ENCODE measurements at places on chromosomes 7 and 10.
A peak's percentile ranks its signal among the peaks of the same experiment; 100 is the strongest.

DNA sequence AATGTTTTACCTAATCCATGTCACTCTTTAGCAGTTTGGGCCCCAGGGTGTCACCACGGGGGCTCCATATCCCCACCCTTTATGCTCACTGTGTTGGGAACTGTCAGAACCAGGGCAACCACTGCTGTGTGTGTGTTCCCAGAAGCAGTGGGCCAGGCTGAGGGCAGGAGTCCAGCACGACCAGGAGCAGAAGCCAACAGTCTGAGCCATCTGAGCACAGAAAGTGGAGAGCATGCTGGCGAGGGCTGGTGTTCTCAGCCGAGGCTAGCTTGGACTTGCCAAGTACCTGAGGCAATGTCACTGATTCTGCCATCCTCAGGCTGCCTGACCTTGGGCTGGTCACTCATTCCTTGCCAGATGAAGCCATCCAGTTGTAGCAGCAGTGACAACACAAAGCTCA lies 285.0 kb downstream of the BMPER start:
- DNase-seq: no peak

GRCh38 chr7:120785095-120785494 lies 72.8 kb downstream of the TSPAN12 start:
- no peak for DNase-seq

DNA sequence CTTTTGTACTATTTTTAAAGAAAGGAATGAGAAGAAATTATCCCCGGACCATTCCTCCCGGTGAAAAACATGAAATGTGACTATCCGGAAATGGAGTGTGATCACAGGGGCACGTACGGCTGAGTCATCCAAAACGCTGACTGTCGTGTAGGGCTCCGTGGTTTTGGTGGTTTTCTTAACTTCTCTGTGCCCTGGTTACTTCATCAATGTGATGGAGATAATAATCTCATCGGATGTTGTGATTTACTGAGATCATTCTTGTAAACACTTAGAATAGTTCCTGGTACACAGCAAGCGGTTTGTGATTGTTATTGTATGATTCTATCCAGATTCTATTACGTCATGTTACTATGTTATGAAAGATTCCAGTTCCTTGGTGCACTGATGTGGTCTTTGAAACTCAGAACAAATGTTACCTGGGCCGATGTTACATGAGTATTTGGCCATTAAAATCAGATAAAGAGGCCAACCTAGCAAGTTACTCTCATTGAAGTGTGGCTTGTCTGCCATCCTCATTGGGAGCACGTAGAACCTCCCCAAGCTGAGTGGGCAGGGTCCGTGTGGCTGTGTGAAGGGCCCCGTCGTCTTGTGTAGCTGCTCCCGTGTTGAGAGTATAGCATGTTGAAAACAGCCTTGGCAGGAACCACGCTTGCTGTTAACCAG lies 99.5 kb downstream of the CAMK1D start:
- no peak for DNase-seq

- DNase-seq: no peak
Measured at GRCh38 chr7:149334219-149334618, 72.2 kb downstream of the ZNF783 start.

DNA sequence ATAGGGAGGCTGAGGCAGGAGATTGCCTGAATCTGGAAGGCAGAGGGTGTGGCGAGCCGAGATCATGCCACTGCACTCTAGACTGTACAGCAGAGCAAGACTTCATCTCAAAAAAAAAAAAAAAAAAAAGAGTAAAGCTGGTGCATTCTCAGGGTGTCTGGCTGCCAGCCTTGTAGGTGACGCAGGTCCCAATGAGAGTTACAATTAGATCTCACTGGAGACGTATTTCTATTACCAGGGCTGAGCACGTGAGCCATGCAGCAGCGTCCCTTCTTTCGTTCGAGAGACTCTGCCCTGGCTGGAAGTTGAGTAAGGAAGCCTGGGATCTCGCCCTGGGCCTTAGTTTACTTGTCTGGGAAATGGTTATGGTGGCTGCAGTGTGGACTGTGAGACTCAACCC lies 22.4 kb upstream of the ZMIZ1 start:
- DNase-seq: no peak

DNA sequence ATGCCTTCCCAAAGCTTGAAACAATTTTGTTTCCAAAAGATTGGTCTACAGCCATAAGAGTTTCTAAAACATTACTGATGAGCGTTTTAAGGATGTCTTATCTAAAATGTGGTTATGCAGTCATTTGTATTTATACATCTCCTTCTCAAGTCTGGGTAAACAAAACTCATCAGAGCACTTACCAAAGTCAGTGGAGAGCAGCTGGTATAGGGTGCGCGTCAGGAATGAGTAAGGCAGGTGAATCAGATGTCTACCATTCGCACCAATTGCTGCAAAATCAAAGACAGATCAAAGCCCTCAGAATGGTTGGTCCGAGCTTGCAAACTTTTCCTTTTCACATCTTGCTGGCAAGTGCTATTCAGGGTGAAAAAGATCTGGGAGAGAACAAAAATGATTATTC lies 65.6 kb upstream of the FAM171A1 start:
- no peak for DNase-seq

DNA sequence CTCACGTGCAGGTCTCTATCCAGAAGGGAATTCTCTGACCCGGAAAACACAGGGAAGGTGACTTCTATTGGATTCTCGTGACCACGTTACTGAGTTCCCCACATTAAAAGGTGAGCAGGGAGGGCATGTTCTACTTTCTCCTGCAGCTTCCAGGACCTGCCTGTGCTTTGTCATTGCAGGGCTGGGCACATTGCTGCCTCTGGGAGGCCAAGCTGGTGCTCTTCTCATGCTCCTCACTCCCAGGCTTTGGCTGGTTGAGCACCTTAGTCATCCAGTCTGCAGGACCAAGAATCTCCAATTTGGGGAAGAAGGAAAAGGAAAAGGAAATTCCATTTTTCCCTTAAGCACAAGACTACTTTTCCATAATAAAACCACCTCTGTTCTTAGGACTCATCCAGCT lies 86.5 kb upstream of the TMEM72 start:
- DNase-seq: peak; percentile 9

DNA sequence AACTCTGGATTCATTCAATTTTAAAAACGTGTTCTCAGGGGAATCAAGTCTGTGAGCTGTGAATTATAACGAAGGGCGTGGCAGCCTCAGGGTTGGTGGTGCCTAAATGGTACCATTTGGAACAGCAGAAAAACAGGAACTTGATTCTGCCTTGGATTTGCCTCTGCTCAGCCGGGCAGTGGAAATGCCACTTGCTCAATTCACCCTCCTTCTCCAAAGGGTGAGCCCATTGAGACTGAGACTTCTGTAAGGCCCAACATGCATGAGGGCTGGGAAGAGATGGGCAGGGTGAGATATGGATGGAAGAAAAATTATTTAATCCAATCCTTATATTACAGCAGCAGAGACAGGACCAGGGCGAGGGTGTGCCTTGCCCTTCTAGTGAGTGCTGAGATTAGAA lies 107.1 kb upstream of the HABP2 start:
- no peak for DNase-seq

DNA sequence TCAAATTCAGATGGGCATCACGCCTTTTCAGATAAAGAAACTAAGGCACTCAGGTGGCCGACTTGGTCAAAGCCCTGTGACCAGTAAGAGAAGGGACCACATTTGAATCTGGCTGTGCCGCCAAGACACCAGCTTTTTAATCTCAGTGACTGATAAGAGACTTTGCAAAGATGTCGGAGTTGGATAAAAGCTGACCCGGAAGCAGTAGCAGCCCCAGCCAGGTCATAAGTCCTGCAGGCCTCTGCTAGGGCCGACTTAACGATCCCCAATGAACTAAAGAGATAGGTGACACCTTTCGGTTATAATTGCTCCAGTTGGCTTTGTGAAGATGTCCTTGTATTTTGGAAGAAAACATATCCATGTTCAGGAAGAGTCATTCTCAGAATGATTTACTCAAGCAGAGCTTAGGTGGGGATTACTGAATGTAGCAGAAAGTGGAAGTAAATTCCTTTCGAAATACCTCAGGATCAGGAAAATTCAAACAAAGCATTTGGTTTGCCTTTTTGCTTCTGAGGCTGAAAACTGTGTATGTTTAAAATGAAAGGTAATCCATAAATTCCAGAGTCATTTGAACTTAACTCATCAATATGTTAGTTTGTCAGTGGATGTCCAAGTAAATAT lies 164.2 kb upstream of the PITRM1 start:
- no peak for DNase-seq

DNA sequence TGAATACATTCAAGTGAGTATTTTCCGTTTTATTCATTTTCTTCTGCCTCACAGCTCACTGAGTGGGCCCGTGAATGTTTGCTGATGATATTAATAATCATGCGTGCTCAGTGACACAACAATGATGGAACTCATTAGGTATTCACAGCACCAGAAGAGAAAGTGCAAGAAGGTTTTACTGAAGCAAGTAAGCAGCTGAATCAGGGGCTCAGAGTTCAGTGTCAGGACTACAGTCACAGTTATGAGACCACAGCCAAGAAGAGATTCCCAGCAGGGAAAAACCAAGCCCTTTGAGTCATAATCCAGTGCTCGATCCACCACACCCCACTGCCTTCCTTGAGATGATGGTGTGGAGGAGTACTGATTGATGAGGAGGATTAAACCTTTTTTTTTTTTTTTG lies 247.4 kb downstream of the KIAA1217 start:
- no peak for DNase-seq

GRCh38 chr10:118865998-118866693 lies 111.4 kb upstream of the CACUL1 start:
- no peak for DNase-seq

DNA sequence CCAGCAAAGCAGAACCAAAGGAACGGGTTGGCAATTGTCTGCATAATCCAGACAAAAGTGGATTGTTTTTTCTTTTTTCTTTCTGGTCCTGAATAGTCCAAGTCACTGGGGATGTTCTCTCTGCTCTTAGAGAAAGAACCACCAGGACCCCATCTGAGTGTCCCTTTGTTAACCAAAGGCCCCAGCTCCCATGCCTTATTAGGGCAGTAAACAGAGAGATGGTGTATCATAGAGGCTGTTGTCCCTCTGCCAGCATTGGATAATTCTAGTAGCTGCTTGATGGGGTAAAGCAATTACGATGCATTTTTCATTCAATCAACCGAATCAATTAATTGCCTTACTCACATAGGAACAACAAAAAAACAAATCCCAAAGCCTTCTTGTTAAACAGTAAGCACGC lies 213.0 kb downstream of the BUB3 start:
- DNase-seq: no peak

- DNase-seq: no peak
Measured at GRCh38 chr10:6255548-6256061, 52.9 kb downstream of the PFKFB3 start.

DNA sequence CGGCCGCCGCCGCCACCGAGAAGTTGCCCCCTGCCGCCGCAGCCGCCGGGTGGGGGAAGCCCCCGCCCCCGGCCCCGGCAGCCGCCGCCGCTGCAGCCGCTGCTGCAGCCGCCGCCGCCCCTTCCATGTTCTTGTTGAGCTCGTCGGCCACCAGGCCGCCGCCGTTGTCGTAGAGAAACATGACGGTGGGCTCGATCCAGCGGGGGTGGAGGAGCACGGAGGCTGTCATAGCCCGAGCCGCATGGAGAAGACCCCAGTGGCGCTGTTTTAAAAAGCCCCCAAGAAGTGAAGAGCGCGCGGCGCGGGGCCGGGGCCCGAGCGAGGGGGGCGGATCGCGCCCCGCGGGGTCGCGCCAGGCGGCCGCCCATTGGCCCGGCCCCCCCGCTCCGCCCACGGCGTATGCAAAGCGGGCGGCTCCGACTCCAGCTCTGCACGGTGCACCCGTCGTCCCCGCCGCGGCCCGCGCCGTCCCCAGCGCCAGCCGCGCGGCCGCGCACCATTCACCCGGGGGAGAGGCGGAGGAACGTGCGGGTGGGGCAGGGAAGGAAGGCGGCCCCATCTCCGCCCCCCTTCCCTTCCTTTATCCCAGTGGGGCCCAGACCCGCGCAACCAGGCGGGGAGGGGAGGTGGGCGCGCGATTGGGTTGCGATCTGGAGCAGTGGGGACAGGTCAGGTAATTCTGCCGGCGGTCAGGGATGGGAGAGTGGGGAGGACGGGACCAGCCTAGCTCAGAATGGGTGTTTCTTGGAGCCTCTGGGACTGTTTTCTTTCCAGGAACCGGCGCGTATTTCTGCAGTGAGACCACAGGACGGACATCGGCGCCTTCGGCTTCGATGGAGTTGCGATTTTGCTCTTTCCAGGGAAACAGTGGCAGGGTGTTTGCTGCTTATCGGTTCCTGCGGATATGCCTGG lies at the start of gene HOXA13:
HOXA13 (minus strand) TSS at position 243 of the 912 bp plus-strand sequence; CDS start at position 229, 14 bp downstream.
- no peak for DNase-seq

DNA sequence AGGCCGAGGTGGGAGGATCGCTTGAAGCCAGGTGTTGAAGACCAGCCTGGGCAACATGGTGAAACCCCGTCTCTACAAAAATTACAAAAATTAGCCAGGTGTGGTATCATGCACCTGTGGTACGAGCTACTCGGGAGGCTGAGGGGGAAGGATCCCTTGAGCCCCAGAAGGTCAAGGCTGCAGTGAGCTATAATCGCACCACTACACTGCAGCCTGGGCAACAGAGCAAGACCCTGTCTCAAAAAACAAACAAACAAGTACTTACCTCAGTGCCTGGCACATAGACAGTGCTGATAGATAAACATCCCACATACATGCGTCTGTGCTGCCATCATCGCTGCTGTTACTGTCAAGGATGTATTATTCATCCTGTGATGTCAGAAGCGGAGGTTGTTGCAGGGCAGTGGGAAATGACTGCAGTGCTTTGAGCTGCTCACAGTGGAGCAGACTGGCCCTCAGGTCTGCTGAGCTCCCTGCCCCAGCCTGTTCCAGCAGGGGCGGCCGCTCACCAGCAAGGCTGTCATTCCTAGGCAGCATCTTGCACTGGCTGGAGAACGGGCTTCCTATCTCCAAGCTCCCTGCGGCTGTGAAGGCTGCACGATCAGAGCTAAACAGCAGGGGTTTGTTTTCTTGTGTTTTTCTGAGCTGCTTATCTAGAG lies 18.6 kb downstream of the FOXK1 start:
- no peak for DNase-seq

DNA sequence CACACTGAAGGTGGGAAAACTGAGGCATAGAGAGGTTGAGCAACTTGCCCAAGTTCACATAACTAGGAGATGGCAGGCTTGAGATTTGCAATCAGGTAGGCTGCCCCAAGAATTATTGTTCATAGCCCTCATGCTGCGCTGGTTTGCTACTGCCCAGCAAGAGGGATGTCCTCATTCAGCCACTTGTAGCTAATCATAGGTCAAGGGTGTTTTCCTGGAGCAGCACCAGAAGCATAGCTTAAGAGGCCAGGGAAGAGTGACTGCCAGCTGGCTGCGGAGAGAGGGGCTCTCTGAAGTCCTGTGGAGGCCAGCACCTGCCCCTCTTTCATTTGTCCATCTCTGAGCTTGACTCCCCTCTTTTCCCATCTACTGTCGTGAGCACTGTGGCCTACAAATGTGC lies 15.0 kb downstream of the CDHR3 start:
- no peak for DNase-seq

DNA sequence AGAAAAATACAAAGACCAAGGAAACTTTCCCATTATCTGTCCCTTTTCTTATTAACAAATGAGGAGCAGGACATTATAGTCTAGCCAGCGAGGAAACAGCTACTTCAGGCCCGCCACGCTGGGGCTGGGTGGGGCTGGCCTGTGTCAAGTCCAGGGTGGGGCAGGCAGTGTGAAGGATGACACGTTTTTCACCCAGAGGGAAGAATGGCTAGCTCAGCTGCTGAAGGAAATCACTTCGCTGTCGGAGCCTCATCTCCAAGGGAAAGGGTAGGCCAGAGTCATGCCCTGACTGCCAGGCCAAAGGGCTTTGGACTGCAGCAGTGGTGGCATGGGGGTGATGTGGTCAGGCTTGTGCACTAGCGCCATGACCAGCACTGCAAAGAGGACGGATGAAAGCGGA lies 24.4 kb downstream of the COL13A1 start:
- no peak for DNase-seq

- no peak for DNase-seq
Measured at GRCh38 chr10:94076325-94076841, 82.7 kb downstream of the PLCE1 start.

GRCh38 chr10:44787480-44788075 lies 123.6 kb upstream of the TMEM72 start:
- DNase-seq: no peak

Measured in iPS DF 19.7 (cell line).